ENCODE measurements at places on chromosomes 4 and X.

DNA sequence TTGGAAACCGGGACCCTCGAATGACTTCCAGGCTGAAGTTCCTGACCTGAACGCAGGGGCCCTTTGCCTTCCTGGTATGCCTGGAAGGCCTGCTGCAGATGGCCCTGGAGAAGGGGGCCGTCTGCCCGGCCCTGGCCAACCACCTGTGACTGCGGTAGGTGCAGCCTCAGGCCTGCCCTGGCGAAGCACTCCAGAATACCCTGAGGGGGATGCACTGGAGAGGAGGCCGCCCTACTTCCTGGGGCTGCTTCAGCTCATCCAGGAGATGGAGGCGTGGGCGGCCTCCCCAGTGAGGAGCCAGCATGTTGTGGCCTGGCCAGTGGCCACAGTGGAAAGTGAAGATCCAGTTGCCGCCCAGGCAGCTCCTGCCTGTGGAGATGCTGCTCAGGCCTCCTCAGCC lies 26.4 kb upstream of the PNMA3 start:
- DNase-seq, result no peak

DNA sequence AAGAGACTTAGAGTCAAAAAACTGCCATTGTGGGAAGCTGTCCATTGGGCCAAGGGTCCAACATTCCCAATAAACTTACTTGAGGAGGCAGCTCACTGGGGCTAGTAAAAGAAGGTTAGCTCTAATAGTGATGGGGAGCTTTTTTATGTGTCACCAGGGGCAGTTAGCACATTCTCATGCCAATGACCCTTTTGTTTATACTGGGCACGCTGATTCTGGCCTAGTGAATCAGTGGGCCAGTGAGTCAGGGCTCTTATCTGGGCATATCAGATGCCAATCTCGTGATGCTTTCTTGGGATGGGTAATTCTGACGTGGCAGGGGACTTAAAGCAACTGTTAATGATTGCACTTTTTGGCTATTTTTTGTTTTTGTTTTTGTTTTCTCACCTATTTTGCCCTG lies 27.8 kb downstream of the TCEAL1 start:
- no peak for DNase-seq

- no peak for DNase-seq
These were observed 698.7 kb downstream of the CCSER1 start for GRCh38 chr4:90825849-90826248.

DNA sequence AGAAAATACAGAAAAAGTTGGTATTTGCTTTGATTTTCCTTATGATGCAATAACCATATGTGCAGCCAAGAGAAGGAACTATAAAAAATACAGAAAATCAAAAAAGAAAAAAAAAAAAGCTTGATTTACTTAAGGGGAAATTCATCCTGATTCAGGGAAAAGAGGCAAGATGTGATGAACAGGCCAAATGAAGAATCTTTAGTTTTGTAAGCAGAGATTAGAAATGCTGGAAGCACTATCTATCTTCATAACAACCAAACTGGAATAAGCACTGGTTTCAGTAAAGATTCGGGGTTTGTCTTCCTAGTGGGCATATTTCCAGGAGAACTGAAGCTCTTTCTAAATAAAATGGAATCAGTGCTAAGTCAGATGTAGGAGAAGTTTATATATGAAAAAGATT lies 82.9 kb upstream of the KCNIP4 start:
- no peak for DNase-seq

DNA sequence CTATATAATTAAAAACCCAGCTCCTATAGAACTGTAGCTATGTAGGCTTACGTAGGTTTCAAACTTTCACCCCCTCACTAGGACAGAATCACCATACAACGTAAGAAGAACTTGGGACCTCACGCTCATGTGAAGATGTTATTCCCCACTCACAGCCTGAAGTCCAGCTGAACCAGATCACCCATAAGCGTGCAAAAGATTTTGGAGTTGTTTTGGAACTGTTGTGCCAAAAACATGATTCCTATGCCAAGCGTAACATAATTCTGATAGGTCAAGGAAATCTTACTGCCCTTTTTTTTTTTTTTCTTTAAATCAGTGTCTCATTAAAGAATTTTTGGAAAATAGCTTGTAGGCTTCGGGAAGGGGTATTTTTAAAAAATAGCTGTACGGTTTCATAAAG lies 57.0 kb downstream of the LCORL start:
- DNase-seq, result no peak

DNA sequence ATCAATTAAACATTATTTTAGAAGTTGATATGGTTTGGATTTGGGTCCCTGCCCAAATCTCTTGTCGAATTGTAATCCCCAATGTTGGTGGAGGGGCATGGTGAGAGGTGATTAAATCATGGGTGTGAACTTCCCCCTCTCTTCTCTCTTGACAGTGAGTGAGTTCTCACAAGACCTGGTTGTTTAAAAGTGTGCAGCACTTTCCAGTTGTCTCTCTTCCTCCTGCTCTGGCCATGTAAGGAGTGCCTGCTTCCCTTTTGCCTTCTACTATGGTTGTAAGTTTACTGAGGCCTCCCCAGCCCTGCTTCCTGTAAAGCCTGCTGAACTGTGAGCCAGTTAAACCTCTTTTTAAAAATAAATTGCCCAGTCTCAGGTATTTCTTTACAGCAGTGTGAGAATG lies 141.4 kb downstream of the GALNTL6 start:
- no peak for DNase-seq

GRCh38 chr4:158915683-158916241 lies 146.9 kb downstream of the FNIP2 start:
- DNase-seq, result no peak

DNA sequence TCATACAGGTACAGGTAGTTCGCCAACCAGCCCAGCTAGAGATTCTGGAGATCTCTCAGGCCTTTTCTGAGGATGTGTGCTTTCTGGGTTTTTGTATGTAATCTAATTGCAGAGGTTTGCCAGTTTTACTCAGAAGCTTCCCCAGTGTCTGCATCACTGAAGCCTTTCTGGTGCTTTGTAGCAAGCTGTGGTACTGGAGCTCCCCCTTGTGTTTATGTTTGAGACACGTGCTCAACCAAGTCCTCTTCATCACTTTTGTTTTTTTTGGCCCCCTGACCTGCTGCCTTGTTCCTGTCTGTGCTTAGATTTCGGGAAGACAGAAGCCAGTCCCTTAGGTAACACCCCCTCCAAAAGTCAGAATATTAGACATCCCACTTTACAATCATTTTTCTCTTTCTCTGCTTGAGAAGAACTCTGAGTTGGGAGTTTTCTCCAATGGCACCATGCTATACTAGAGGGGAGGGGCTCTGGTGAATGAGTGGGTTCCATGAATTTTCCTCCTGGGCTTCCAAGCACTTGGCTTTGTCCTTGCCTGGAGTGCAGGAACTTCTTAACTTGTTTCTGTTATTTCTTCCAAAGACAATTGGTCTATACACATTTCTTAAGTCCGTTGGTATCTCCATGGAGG lies 128.4 kb upstream of the TBC1D9 start:
- DNase-seq, result peak; percentile 35

GRCh38 chr4:123430031-123430430 lies 33.4 kb downstream of the SPRY1 start:
- DNase-seq, result peak; percentile 28

DNA sequence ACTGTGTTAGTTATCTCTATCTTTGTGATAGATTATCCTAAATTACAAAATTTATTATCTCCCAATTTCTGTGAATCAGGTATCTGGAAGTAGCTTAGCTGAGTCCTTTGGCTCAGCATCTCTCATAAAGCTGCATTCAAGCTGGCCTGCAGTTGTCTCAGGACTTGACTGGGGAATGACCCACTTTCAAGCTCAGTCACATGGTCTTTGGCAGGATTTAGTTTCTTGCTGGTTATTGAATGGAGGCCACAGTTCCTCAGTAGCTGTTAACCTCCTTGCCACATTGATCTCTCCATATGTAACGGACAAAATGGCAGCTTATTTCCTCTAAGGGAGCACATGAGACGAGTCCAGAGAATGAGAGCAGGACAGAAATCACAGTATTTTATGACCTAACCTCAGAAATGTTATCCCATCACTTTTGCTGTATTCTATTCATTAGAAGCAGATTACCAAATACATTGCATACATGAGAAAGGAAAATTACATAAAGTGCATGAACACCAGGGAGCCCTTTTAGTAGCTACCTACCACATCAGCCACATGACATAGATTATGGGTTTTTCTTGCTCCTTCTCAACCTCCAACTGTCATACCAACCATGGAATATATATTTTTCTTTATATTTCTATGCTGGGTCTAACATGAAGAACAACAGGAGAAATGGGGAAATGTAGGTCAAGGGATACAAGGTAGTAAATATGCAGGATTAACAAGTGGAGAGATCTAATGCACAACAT lies 730.1 kb downstream of the CCSER1 start:
- DNase-seq, result no peak

Data from activated T-cell treated with anti-CD3 and anti-CD28 coated beads, Interleukin-2, amount 50 U/mL, for 72 hours (primary cell).